Stimulated activated CD4-positive, alpha-beta T cell treated with anti-CD3 and anti-CD28 coated beads, Interleukin-15, amount 100 ng/mL, for 1 hour (primary cell): ENCODE measurements at places on chromosomes 2 and 18.

DNA sequence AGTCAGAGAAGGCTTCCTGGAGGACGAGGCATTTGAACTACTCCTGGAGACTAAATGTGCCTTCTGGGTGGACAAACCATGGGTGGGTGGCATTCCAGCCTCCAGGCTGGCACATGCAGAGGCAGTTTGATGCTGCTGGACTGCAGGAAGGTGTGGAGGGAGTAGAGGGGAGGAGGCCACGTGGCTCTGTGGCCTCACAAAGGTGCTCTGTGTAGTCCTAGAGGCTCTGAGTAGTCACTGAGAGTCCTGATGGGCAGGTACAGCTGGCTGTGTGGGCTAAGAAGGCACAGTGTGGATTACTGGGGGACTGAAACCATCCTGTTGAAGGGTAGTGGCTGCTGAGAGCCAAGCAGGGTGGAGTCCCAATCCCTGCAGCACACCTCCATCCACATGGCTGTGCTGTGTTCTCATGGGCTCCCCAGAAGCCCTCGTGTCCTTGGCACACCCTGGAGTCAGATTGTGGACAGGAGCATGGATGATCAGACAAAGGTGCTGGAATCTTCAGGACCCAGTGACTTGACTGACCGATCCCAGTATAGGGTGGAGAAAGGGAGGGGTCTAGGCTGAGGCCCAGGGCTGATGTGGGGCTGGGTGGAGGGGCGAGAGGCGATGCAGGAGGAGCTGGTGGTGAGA lies 87.4 kb upstream of the HS6ST1 start:
- no peak for DNase-seq

DNA sequence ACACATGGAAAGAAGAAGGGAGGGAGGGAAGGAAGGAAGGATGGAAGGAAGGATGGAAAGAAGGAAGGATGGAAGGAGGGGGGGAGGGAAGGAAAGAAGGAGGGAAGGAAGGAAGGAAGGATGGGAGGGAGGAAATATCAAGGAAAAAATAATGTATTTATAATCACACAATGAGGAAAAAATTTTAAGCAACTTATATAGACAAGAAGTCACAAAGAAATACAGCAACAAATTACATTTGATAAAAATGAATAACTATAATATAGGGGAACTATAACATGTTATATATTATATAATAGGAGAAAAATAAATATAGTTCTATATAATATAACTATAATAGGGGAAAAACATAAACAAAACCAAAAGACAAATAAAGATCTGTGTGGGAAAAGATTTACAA lies 441.8 kb downstream of the LRATD1 start:
- DNase-seq = no peak

DNA sequence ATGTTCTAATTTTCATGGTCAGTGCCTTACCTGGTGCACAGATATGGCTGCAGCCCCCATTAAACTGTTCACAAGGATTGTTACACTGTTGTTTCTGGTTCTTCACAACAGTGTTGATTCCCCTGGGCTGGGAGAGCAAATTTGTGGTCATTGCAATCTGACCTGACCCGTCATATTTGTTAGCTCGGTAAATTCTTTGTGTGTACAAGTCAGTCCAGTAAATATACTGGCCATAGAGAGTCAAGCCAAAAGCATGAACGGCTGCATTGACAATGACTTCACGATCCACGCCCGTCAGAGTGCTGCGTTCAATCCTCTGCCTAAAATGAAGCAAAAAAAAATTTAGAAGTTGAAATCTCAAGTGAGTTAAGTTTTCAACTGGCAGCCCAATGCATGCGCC lies 134.6 kb downstream of the DHRS9 start:
- no peak for DNase-seq

DNA sequence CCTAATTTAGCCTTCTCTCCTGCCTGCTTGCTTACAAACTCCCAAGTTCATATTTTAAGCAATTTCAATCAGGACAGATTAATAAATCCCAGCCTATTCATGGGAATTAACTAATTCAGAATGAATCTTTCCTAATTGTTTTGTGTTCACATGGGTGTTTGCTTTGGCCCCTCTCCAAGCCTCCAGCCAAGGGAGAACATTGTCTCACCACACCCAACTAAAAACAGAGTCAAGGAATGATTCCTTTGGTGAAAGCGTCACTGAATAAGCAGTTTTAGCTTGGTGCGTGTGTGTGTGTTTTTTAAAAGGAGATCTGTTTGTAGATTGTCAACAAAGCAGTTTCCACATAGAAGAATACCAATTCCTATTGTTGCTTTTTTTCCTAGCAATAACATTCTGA lies 43.0 kb upstream of the DSG1 start:
- no peak for DNase-seq

DNA sequence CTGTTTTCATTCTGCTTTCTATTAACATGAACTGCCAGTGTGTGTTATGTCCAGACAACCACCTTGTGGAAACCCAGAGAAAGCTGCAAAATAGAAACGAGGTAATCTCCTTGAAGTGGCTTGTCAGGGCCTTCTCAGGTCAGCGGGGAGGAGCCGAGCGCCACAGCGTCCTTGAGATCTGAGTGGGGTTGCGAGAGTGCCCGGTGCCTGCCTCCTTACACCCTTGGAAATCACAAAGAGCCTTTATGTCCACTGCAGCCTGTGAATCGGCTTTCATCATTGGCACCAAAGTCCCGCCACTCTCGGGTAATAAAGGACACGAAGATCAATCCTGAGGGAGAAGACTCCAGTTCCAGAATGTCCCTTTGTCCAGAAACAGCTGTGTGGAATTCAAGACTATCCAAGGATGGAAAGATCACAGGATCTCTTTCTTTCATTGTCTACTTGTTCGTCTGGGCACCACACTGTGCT lies 135.2 kb downstream of the HRH4 start:
- no peak for DNase-seq

- DNase-seq = no peak
Measured at GRCh38 chr2:199847181-199847864, 3.7 kb downstream of the FTCDNL1 start.

DNA sequence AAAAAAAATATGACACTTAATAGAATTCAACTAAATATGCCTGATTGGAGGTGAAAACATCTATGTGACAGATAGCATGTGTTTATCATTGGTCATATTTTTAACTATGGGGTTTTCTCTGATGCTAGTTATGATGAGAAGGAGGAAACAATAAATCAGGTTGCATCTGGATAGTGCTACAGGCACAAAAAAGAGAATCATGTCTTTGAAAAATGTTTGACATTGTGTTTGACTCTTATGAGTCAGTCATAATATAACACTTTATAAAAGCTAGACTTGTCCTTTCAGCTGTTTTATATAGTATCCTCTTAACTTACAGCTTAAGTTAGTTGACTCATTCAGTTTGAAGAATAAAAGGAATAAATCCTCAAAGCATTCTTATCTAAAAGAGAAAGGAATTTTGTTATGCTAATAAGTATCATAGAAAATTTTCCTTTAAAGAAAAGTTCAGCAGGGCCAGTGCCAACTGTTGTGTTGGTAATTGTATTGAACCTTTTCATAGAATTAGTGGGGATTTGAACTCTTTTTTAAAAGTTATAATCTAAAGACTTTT lies 78.4 kb upstream of the UBXN4 start:
- DNase-seq = no peak

DNA sequence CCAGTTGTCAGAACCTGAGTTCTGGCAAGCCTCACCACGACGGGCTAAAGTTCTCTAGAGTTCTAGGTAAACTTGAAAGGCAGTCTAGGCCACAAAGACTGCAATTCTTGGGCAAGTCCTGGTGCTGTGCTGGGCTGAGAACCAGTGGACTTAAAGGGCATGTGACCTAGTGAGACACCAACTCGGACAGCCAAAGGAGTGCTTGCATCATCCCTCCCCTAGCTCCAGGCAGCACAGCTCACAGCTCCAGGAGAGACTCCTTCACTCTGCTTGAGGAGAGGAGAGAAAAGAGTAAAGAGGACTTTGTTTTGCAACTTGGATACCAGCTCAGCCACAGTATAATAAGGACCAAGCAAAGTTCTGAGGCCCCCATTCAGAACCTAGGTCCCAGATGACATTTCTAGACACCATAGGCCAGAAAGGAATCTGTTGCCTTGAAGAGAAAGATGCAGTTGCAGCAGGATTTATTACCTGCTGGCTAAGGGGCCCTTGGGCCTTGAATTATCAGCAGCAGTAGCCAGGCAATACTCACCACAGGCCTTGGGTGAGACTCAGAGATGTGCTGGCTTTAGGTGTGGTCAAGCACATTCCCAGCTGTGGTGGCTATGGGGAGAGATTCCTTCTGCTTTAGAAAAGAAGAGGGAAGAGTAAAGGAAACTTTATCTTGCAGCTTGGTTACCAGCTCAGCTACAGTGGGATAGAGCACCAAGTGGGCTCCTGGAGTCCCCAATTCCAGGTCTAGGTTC lies 51.8 kb downstream of the UPP2 start:
- no peak for DNase-seq

DNA sequence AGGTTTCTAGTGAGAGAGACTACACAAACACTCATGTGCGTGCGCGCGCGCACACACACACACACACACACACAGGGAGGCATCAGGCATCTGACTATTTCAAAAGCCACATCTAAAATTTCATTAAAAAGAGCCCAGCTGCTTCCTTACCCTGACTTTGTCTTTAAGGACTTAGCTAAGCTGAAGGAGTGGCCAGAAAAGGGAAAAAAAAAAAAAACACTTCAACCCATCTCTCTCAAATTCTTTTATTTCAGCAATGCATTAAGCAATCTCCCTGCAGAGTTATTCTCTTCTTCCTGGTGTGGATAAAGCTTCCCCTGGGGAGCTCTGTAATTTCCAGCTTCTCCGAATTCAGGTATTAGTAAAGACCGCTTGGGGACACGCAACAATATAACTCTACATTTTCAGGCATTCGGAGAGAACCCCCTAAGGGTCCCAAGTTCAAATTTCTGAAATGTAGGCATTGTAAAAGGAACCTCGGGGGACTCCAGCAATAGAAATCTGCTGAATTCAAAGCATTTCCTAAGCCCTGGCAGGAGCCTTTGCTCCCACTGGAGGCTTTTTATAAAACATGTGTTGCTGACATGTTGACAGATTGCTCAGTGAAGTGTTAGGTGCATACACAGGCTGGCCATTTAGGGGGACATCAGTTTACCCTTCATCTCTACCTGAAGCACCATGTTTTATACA lies 67.0 kb downstream of the ZNF521 start:
- DNase-seq = no peak

DNA sequence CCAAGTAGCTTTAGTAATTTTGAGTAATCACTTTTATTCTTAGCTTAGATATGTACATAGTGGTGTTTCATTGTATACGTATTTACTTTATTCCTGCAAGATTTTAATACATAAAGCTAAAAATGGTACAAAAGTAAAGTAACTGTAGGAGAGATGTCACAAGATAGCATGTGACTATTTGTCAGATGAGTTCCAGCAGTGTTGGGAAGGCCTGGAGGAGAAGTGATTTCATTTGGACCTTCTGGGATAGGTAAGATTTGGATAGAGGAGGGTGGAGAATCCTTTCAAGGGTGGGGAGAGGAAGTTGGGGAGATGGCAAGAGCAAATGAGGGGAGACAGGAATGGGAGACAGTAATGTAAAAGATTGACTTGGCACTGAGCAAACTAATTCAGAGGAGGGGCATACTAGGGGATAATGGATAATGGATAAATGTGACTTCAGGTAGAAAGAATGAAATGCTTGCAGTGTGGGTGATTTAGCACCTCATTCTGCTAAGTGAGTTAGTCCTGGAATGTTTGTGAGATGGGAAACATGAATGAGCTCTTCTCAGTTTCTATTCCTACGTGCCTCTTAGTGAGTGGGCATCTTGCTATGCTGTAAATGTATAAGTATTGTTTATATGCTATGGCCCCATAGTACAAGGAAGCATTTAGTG lies 10.5 kb downstream of the WDR43 start:
- no peak for DNase-seq

DNA sequence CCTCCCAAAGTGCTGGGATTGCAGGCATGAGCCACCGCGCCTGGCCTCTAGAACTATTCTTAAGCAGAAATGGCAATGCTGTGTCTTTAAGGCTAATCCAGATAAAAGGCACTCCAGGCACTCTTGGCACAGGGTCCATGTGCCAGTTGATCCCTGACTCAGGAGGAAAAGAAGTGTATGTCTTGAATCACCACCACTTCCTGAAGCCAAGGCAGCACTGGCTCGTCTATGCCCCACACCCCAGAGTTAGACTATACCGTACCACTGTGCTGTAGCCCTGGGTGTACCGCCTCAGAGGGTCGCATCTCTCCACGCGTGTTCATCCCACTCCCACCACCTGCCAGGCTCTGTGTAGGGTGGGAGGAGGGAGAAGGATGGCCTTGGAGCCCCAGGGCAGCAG lies 9.0 kb downstream of the TNFRSF11A start:
- no peak for DNase-seq

- no peak for DNase-seq
Measured at GRCh38 chr18:21851327-21851961, 110.9 kb downstream of the MIB1 start.

GRCh38 chr2:129763190-129763846 lies 216.1 kb upstream of the RAB6C start:
- no peak for DNase-seq

DNA sequence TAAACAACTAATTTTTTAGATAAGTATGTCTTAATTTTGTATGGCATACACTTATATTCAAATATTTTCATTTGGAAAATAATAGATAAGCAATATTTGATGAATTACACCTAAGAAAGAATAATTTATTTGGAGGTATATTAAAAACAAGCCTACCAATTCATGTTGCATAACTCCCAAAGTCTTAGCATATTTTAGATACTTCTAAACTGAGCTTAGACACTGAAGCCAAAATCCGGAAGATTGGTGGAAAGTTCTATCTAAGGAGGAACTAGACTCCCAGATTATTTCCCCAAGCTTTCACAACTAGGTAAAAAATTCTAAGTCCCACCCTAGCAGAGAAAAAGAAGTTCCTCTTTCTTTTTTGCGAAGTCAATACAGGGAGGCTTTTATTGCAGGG lies 221.0 kb upstream of the MMADHC start:
- DNase-seq = no peak

- DNase-seq = no peak
Measured at GRCh38 chr2:69462780-69463179, 25.5 kb upstream of the NFU1 start.

GRCh38 chr2:75561566-75562512 lies 1.1 kb upstream of the EVA1A start:
- no peak for DNase-seq

DNA sequence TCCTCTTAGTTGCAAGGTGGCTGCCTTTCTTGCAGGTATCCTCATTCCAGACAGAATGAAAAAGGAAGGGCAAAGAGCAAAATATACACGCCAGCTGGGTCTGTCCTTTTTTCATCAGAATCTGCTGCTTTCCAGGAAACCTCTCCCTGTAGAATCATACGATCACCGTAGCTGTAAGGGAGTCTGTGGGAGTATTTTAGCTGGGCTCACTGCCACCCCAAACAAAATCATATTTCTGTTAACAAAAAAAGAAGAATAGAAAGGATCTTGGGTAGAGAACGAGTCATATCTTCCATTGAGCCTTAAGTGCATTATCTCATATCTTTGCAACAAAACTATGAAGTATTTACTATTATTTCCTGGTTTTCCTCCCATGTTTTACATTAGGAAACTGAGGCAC lies 15.0 kb upstream of the TANC1 start:
- DNase-seq = no peak

GRCh38 chr18:3773303-3773702 lies 323.3 kb downstream of the TGIF1 start:
- no peak for DNase-seq
